ENCODE measurements at places on chromosomes 11 and 22.

- DNase-seq, result no peak
Measured at GRCh38 chr22:32613773-32614392, 139.3 kb downstream of the FBXO7 start.

GRCh38 chr11:12842933-12843636 lies 166.0 kb upstream of the RASSF10 start:
- no peak for DNase-seq

DNA sequence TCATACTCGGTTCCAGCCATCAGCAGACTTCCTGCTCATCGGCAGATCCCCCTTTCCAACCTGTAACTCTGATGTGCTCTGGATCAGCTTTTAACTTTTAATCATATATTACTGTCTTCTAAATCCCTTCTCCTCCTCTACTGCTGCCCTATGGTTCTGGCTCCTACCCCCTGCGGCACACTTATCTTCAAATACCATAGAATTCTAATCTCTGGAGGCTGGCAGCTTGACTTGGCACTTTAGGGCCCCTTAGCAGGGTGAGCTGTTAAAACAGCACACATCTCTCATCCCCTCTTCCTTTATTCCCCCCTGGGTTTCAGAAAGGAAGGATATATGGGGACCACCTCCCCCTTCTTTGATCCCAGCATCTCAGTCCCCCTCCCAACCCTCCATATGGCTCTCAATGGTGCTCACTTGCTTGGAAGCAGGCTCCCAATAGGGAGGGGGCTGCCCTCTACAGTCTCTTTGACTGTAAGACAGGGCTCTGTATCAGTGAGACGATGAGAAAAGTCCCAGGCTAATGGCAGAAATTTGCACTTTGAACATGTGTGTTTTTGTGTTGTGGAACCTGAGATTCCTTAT lies 4.4 kb upstream of the CNTF start:
- no peak for DNase-seq

DNA sequence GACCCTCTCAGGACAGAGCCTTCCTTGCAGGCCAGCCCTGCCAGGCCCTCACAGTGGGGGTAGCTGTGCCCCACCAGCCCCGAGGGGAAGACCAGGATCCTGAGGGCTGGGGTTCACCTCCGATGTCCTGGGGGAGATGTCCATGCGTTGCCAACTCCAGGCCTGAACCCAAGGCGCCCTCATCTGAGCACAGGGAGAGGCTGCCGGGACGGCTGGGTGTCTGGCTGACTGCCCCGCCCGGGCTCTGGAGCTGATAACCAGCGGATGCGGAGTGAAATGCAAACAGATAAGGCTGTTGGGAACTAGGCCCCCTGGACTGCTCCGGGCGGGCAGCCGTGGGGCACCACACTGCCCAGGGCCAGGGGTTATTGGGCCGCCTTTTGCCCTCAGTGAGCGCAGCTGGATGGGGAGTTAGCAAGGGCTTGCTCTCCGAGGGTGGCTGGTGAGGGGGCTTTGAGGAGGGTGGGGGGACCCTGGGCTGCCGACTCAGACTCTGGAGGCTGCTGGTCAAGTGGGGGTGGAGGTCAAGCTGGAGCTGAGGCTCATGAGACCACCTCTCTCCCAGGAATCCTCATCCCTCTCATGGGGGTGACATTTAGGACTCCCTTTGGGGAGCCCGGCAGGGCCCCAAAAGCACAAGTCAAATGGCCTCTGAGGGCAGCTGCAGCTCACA lies 5.6 kb upstream of the MUC6 start:
- no peak for DNase-seq

DNA sequence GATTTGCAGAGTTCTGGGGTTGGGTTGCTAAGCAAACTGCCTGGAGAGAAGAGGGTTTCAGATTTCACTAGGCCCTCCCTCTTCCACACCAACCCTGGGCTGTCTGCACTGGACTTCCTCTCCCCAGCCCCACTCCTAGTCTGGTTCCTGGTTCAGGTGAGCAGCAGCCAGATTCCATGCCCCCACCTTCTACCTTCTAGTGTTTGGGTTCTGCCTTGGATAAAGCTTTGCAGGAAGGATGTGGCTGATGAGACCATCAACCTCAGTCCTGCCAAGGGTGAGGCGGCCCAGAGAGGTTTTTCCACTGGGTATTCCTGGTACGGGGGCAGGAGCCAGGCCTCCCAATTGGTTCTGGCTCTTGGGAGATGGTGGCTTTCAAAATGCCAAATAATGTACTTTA lies 68.3 kb downstream of the BCR start:
- no peak for DNase-seq

DNA sequence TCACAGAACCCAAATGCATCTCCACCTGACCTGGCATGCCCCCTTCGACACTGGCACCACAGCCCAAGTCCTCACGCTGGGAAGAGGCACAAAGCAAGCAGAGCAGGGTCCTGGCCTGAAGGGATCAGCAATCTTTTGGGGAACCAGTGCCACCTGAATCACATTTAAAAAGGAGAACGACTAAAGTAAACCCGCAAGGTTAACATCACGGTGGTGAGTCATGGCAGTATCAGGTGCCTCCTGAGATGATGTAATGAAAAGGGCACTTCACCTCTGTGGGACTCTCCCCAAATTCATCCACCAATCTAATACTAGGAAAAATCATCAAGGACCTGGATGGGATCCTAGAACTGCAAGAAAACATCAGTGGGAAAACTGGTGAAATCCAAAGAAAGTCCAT lies 44.9 kb downstream of the PACSIN2 start:
- no peak for DNase-seq

DNA sequence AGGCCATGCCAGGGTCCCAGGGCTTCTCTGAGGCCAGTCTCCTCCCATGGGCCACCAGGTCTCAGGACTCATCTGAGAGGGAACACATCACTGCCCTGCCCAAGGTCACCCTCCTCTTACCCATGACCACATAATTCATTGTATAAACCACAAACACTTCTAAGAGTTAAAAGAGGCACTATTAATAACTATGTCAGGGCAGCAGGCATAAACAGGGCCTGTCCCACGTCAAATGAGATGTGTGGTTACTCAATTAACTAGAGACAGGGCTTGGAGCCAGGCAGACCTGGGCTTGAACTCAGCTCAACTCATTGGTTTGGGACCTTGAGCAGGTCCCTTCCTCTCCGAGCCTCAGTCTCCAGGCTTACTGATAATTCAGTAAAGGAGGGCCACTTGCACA lies 33.1 kb downstream of the ARAP1 start:
- DNase-seq, result no peak

GRCh38 chr22:36552289-36552688 lies 23.3 kb upstream of the EIF3D start:
- no peak for DNase-seq

DNA sequence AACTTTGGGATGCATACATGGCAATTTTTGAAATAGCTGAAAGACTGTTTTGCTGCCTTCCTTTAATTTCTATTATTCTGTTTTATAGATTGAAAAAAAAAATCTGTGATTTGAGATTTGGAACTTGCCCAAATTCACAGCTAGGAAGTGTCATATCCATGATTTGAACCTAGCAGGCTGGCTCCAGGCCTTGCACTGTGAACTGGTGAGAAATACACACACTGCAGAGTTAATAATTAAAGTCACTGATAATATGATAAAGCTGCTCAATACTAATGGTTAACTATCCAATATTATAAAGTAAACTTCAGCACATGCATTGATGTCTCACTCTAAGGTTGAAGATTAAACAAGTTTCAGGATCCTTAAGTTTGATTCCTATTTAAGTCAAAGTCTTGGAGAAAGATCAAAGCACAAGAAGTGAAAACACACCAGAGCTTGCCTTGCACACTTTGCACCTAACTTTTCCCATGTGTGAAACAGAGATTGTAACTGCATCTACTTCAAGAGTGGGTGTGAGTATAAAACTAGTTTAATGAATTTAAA lies 150.6 kb upstream of the CCDC179 start:
- DNase-seq, result no peak

DNA sequence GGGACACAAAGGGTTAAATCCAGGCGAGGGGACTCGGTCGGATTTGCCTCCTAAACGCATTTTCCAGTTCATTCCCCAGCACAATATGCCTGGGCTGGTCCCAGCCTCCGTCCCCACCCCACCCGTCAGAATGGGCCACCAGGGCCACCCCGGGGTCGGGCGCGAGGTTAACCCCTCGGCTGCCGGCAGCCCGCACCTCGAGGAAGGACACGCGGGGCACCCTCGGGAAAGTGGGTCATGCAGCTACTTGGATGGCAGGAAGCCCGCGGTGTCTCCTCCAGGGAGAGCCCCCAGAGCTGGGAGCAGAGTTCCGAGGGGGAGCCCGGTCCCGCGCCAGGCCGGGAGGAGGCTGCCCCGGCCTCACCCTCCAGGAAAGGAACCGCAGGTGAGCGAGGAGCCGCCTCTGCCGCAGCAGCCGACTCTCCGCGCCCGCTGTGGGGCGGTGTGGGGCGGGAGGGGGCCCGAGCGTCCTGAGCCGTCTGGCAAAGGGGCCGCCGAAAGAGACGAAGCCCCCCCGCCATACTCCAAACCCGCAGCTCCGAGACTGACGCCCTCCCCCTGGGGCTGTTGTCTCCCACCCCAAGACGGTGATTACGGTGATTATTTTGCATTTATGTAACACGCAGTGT lies 1.4 kb downstream of the NECTIN1 start:
- no peak for DNase-seq

- no peak for DNase-seq
Measured at GRCh38 chr11:64131683-64132190, 34.2 kb downstream of the MACROD1 start.

Measured in activated CD4-positive, CD25-positive, alpha-beta regulatory T cell (primary cell).